Occipital lobe (tissue), 3 donors: ENCODE measurements at places on chromosomes 3 and 15. TPM values are rescaled to one million over a fixed set of nuclear protein-coding genes. Genes with fewer than 3 reads are reported as not detected.

The PIERCE2 gene
- 5.0 TPM for total RNA-seq

The CCRL2 gene
- total RNA-seq = 1.1 TPM

The SH2D7 gene
- total RNA-seq = not detected

The CAPN3 gene
- total RNA-seq = 1.1 TPM

The AHSG gene
- 0.47 TPM for total RNA-seq

The CFAP20DC gene
- 4.4 TPM for total RNA-seq

The SHC4 gene
- 5.5 TPM for total RNA-seq

The MGA gene
- total RNA-seq = 112 TPM

DNA sequence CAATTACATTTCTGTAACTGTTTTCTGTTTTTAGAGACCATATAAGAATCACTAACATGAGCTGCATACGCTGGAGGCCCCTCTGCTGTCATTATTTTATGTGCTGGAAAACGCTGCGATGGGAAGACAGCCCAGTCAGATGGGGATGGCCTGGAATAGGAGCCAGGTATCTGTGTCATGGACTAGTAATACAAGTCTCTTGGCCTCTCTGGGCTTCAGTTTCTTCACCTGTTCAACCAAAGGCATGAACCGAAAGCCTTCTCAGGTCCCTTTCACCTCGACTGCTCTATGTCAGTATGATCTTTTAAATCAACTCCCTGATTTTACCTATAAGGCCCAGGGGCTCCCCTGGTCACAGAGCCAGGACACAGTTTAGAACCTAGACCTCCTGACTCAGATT, 14.6 kb upstream of the RFTN1 start:
- DNase-seq = no peak

DNA sequence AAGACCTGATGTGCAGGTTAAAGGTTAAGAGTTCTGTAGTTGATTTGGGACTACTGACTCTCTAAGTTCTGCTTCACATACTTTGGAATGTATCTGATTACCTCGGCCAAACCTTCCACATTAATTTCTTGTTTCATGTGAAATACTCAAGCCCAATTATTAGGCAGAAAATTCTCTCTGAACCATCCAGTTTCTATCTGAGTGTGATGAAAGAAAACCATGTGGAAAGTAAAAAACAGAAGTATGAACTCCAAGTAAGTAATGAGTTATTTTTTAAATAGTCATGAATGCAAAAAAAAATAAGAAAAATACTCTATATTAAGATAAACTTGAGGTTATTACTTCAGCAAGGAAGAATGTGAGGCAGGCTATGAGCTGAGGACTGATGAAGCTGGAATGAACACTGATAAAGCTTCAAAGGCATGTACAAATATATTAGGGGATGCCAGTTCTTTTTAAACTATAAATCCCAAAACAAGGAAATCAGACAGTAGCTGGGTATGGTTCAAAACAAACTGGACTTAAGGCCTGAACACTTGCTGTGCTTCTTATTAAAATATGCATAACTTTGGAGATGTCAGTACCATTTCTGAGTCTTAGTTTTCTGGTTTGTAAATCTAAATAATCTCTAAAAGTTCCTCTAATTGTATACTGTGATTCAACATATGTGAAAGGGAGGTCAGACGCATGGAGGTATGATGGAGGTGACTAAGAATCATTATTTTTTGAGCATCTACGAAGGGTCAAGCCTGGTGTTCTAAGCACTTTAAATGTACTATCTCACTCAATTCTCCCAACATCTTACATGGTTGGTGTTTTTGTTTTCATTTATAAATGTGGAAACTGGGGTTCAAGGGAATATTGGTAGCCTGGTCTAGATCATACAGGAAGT, 59.6 kb downstream of the COL6A6 start:
- no peak for DNase-seq

DNA sequence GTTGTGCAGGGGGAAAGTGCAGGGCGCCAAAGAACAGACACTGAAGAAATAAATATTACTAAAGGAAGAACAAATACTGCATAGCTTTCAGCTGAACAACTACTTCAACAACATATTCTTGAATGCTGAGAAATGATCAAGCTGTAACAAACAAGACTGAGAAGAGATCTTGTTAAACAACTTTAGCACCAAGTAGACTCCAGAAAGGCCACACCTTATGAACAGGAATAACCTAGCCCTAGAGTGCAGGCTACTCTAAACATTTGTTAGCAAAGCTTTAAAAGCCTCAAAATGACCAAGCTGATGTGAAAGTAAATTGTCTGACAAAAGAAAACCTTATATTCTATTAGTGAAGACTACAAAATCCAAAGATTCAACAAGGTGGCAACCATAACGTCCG, 83.2 kb downstream of the POLQ start:
- DNase-seq = no peak

GRCh38 chr3:59677747-59678702, 628.2 kb upstream of the CFAP20DC start:
- no peak for DNase-seq

- DNase-seq = no peak
Observed at GRCh38 chr3:102733791-102734563, 299.2 kb downstream of the ZPLD1 start.

DNA sequence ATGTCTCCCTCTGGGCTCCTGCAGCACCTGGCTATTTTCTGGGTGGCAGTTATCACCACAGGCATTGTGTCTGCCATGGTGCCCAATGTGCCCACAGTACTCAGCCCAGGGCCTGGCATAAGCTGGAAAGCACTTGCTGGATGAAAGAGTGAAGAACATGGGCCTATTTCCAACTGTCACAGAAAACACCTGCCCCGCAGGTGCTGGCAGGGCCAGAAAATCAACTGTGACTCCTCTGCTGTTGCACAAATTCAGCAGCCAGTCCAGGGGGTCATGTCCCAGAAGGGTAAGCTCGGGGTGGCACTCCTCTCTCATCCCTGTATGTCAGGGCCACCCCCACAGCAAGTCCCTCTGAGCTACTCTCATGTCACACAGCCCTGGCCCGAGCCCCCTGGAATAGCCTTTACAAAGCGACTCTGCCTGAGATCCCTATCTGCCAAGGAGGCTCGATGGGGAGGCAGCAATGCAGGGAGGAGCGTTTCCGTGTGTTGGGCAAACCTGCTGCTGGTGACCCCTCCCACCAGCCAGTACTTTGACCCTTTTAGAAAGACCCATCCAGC, 16.9 kb downstream of the ITIH3 start:
- DNase-seq = no peak

- DNase-seq = no peak
Observed at GRCh38 chr3:150746791-150747590, 16.0 kb downstream of the SIAH2 start.

DNA sequence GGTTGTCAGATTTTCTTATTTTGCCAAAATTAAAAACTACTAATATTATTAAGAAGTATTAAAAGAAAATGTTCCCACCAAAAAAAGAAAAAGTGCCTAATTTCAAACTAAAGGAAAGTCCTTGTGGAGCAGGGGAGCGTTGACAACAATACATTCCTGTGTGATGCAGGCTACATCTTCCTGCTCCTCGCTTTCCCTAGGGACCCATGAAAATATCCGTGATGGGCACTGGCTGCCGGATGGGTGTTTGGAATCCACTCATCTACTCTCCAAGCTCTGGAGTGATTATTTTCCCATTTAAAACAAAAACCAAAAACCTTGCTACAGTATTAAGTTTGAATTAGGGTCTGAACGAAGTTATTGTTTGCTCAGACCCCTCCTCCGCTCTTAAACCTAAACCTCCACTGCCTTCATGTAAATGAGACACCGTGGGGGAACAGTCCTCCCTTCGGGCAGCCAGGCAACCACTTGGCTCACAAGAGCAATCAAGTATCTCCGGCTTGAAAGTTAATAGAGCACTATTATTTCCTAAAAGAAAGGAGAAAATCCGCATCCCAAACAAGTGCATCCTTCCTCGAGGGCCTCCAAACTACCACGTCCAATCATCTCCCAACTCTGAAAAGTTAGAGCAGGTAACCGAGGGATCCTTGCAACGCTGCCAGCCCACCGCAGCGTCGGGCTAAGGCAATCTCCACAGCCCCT, 1.5 kb downstream of the ITGB5 start:
- no peak for DNase-seq

DNA sequence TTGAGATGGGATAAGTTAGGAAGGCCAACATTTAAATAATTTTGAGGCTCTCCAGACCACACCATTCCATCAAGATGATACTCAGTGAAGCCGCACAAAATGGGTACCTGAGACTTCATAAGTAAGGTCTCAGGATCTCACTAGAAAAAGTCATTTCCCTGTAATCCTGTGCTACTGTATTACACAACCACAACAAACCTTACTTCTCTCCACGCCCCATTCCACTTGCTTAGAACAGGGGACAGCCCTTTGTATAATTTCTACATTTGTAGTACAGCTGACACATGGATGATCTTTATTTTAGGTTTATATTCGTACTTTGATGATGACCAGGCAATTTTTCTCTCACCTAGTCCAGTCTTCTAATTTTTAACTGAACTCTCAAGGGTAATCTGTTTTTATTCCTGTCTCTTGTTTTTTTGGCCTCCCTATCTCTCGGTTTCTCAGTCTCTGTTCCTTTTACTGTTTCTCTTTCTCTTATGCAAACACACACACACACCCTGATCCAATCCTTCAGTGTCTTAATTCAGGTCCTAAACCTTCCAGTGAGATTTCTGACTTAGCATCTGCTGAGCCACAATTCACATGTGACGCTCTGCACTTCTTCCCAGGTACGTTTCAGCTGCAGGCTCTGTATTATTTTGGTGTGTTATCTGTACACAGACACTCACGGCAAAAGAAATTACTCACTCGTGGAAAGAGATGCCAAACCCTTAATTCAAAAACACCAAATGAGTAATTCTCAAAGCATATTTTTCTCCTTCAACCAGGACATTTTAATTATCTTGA, 223.2 kb upstream of the THBS1 start:
- DNase-seq = no peak

DNA sequence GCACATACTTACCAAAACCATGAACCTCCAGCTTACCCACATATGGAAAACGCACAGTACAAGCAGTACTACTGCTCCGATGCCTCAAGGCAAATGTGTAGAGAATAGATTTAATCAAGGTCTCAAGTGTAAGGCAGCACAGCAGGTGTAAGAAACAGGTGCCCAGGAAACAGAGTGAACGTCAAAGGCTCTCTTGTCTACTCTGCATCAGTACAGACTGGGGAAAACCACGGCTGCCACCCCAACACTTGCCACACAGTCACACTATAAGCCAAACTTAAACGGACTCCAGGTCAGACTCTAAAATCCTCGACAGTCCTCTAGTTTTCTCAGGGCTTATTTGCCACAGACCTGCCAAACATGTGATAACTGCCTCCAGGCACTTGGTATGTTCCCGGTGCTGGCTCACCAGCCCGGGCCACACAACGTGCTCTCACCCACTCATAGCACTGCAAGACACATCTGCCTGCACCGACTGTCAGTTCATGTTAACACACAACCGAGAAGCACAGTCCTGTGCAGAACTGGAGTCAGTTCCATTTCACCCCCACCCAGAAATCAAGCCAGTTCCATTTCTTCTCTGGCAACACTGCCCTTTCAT, 30.6 kb downstream of the ABCC5 start:
- DNase-seq = no peak

GRCh38 chr15:63348392-63348791, 33.3 kb downstream of the CA12 start:
- peak; percentile 59 for DNase-seq

DNA sequence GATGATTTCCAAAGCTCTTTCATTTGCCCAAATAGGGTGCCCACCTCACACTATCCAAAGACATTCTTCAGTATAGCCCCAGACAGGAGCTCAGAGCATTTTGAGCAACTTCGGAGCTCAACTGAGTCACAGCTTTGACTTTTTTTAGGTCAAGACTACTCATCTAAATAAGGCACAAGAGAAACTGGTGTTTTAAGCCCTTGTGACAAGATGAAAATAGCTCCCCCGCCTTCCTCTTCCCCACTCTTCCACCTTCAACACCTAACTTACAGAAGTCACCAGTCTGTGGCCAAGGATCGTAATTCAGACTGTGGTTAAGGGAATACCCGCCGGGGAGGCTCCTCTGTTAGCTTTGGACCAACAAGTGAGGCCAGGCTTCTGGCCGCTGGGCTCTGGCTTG, 60.4 kb upstream of the CA12 start:
- DNase-seq = no peak

- DNase-seq = no peak
Observed at GRCh38 chr3:194126790-194127189, 9.2 kb upstream of the HES1 start.

DNA sequence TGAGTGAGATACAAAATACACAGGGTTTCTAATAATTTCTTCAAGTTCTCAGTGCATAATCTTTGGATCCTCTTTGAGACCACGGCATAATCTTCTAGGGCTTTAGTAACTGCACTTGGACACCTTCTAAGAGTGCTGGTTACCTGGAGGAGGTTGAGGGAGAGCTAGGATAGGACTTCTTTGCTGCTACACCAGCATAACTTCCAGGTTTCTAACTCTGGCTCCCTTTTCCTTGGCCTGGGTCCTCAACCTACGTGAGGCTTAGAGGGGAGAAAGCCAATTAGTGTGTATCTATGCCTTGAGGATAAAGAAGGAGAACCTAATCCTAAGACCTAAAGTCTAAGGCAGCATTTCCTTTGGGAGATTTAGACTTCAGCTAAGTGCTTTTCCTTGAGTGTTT, 184.8 kb downstream of the LSAMP start:
- no peak for DNase-seq

DNA sequence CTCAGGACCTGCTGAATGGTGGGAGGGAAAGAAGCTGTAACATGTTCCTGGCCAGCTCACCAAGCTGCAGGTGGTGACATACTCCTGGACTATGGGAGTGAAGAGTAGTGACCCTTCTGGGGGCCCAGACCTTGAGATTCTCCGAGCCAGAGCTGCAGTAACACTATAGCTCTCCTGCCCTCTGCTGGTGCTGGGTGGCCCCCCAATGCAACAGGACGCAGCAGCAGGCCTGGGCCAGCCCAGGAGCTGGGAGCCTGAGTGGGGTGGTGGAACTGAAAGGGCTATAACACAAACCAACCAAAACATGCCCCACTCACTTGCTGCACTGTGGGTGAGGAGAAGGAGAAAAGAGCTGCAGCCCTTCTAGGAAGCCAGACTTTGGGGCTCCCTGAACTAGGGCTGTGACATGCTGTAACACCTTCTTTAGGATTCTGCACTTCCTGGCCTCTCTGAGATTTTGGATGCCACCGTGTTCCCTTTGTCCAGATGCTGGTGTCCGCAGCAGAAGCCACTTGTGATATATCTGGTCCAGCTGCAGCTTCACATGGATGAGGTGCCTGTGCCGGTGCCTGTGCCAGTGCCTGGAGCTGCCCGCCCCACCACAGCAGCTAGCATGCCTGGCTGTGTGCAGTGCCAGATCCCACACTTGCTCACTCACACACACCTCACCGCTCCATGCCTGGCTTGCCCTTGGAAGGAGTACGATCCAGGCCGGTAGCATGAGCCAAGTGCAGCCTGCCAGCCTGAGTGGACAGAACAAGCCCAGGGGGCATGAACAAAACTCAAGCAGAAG, 636.8 kb upstream of the KCNMB2 start:
- DNase-seq = no peak

- DNase-seq = no peak
Observed at GRCh38 chr15:71052356-71052755, 62.9 kb upstream of the THSD4 start.

GRCh38 chr15:44882499-44882968, 74.0 kb upstream of the TERB2 start:
- DNase-seq = no peak
